ENCODE measurements at places on chromosomes 11 and 22.

GRCh38 chr11:15901790-15902189 is 454.6 kb downstream of the SOX6 start:
- DNase-seq = no peak

DNA sequence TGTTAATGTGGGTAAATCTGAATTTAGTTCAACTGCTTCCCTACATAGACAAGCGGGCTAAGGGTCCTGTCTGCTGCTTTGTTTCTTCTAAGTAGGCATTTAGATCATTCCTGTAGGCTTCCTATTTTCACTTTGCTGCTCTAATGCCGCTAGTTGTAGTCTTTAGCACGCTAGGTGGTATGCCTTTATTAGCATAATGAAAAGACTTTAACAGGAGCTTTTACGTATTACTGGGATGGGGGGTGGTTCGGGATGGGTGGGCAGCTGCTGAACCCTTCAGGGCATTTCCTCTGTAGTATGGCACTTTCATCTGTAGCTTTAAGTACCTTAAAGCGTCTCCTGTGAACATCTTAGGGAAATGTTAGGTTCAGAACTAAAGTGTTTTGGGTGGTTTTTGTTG is 85.3 kb downstream of the GGT1 start:
- no peak for DNase-seq

DNA sequence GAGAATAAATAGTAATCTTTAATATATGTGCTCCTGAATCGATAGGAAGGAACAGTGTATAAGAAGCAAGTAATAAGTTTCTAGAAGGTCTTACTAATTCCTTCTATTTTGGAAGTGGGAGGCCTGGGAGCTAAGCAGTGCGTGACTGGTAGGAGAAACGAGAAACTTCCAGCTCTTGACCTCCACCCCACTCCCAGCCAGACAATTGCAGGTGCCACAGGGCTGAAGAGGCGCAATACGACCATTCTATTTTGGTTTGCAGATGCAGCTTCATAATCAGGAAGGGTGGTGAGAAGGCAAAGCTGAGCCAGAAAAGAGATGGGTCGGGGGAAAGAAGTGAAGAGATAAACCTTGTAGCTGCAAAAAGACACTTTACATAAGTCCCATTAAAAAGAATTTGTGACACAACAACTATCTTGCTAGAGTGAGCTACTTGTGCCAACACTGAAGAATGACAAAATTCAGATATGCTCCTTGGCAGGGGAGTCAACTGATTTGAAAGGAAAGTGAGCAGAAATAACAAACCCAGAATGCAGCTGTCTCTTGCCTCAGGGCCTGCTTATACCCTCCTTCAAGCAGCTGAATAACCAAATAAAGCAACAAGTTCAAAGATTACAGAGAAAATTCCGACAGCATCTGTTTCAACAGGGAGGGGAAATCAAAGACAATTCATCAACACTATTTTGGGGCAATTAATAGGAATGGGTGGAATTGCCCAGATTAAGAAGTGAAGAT is 35.1 kb downstream of the GRIA4 start:
- DNase-seq = no peak

DNA sequence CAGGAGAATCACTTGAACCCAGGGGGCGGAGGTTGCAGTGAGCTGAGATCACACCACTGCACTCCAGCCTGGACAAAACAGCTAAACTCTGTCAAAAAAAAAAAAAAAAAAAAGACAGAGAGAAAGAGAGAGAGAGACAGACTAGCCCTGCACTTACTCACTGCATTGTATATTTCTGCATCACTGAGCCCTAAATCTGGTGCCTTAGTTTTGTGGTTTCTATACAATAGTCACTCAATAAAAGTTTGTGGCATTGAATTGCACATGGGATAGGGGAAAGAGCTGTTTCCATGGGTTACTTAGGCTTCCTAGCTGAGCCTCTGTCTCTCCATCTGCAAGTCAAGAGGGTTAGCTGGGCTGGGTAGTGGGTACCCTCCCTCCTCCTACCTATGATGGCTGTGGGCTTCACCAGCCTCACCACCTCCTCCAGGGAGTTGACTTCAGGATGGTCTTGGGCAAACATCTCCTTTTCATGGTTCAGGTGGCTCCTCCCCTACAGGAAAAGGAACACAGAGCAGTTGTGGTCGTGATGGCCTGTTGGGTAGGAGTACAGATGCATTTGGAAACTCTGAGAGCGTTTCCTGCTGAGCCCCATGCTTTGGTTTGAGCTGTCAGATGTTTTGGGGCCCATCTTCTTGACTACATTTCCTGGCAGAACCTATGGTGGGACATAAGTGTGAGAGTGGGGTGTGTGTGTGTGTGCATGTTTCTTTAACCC is 73.2 kb downstream of the CCDC81 start:
- DNase-seq = no peak

GRCh38 chr22:22159384-22159783 is 85.2 kb upstream of the VPREB1 start:
- no peak for DNase-seq

- no peak for DNase-seq
Measured at GRCh38 chr11:44750551-44751465, 24.0 kb downstream of the TSPAN18 start.

- DNase-seq = no peak
Measured at GRCh38 chr11:62835336-62835735, 2.7 kb upstream of the TEX54 start.

- DNase-seq = no peak
Measured at GRCh38 chr11:123351375-123351774, 78.7 kb upstream of the GRAMD1B start.

GRCh38 chr11:76672431-76673175 is 2.1 kb upstream of the LRRC32 start:
- DNase-seq = peak; percentile 64

GRCh38 chr11:123306531-123306930 is 111.5 kb upstream of the CLMP start:
- no peak for DNase-seq

DNA sequence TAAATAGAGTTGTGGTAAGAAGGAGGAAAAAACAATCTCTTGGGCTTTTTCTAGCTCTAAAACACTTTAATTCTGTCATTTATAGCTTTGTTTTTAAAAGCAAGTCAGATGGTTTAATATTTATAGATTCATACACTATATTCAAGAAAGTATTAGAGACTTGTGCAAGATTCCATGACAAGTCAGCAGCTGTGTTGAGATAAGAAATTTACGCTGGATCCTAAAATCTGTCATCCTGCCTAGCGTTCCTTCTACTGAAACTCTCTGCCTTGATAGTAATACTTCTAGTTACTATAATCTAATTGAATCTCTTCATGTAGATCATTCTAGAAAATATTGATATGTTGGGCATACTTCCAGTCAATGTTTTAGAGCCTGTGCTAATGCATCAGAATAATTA is 721.8 kb downstream of the CNTN5 start:
- DNase-seq = no peak

DNA sequence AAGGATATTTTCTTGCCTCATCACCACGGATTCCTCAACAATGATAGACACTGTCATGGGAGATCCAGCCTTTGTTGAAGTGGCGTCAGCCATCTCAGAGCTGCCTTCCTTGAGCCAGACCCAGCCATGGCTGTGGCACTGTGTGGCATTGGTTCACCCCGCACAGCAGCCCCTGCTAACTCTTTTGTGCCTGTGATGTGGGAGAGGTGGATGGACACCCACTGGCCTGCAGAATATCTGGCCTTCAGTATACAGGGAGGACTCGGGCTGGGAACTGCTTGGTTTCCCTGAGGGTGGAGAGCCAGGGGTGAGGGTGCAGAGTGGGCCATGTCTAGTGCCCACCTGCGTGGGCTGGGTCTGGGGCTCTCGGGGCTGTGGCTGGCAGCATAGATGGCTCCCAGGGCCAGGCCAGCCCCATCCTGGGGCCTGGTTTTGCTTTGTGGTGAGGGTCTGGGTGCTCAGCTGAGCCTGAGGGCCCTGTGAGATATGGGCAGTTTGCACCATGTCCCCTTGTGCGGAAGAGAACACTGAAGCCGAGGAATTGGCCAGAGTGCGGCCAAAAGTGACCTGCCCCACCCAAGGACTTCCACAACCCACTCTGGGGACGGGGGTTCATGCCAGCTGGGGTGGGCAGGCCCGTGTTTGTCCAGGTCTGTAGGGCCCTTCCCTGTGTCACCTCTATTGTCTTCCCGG is 6.1 kb downstream of the CLDN5 start:
- DNase-seq = no peak

- DNase-seq = no peak
Measured at GRCh38 chr11:131864228-131864627, 493.8 kb downstream of the NTM start.

DNA sequence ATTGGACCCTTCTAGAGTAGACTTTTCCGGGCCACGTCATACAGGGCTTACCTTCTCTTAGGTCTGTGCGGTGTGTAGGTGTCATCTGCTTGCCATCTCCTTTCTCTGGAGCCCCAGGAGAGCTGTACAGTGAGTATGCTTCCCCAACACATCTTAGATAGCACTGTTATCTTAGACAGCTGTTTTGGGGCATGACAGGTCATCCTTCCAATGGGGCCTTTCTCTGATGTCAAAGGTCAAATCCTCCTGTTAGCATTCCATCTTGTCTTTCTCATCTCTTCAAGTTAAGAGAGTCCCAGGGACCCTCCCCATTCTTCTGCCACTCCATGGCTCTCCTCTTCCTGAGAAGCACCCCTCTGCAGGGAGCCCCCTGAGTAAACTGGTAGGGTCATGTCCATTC is 31.0 kb upstream of the EIF3D start:
- no peak for DNase-seq

All from hematopoietic multipotent progenitor cell (in vitro differentiated cells).